LHCN-M2 (cell line): ENCODE measurements at places on chromosomes 13 and 19. TPM values are rescaled to one million over a fixed set of nuclear protein-coding genes. Genes with fewer than 3 reads are reported as not detected.
A peak's percentile ranks its signal among the peaks of the same experiment; 100 is the strongest.

- no peak for DNase-seq
Measured at GRCh38 chr13:57631596-57632275, at the start of gene PCDH17. Gene PCDH17, plus strand, starts transcription at chr13:57631744. Its CDS starts 803 bp downstream, at chr13:57632547.

DNA sequence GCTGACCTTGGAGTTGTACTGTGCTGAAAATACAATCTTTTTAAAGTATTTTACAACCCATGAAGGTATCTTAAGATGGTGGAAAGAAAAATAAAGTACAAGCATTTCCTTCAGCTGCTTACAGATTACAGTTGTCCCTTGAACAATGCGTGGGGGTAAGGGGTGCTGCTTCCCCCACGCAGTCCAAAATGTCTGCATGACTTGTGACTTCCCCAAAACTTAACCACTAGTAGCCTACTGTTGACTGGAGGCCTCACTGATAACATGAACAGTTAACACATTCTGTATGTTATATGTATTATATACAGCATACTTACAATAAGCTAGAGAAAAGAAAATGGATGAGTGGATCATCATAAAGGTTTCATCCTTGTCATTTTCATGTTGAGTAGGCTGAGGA lies 45.3 kb upstream of the ZNF599 start:
- no peak for DNase-seq

- DNase-seq, result no peak
Measured at GRCh38 chr19:5971714-5972354, 6.1 kb downstream of the RANBP3 start.

DNA sequence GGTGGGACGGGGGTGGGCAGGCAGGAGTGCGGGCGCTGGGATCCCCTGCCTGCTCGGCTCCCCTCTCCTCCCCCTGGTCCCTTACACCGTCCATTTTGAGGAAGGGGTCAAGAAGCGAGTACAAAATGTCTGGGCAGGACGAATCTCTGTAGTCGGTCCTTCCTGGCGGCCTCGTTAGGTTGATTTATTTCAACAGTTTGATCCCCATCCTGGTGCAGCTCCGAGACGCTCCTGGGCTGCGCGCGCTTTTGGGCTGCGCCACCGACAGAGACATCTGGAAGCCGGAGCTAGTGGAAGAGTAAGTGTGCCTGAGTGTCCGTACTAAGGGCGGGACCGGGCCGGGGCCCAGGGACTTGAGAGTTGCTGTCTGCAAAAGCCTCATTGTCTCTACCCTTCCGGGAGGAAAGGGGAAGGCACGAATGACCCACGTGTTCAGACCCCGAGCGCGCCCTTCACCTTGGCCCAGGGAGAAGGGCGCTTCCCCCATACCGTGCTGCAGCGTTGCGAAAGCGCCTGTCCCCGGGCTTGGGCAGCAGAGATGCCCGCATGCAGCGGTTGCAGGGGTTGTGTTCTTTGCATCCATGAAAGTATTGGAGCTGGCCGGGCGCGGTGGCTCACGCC lies 1.8 kb downstream of the ZNF114 start:
- peak; percentile 21 for DNase-seq

The REEP6 gene
- 1.5 and 2.1 TPM in 2 replicates for total RNA-seq

The NKPD1 gene
- total RNA-seq, result 0.06 TPM in 1 of 2 replicates, not detected in the other

The PNMA8A gene
- 74.8 and 80.1 TPM in 2 replicates for total RNA-seq

DNA sequence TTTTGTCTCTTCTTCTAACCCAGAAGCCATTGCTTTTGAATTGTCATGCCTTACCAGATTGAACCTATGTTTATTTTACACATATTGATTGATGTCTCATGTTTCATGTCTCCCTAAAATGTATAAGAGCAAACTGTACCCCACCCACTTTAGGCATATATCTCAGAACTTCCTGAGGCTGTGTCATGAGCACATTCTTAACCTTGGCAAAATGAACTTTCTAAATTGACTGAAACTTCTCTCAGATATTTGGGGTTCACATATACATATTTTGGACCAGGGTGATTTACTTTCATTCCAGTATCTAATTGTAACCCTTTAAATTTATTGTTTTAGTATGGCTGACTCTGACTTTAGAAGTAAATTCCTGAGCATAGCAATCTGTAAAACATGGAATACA lies 723.9 kb upstream of the PCDH20 start:
- DNase-seq, result no peak

GRCh38 chr19:41355802-41356201 lies 2.1 kb upstream of the TGFB1 start:
- no peak for DNase-seq

The FFAR1 gene
- not detected in 2 replicates for total RNA-seq

- DNase-seq, result no peak
Measured at GRCh38 chr19:40622773-40623075, 21.6 kb downstream of the LTBP4 start.

DNA sequence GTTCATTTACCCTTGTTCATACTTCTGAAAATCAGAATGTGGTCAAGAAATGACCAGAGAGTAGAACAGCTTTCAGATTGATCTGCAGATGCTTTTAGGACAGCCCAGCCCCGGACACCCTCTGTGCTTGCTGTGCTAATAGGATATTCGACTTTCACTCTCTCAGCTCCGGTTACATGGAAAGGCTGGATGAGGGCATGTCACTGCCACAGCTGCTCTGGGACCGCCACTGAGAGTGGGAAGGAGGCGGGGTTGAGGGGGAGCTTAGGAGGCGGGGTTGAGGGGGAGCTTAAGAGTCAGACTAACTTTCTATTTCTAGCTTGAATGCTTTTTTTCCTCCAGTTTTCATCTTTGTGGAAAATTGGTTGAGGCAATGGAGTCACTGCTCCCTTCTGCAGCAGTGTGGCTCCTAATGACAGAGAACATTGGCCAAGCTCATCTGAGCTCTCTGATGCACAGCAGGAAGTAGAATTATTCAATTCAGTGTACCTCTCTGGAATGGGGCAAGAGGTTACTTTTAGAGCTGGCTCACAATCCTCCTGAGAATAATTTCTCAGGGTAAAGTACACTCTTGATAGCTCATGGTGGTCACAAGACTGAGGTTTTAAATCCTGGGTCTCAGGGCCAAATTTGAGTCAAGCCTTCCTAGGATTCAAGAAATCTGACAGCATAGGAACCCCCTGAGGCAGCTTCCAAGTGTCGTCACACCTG lies 74.6 kb upstream of the NPAS1 start:
- DNase-seq, result peak; percentile 91

DNA sequence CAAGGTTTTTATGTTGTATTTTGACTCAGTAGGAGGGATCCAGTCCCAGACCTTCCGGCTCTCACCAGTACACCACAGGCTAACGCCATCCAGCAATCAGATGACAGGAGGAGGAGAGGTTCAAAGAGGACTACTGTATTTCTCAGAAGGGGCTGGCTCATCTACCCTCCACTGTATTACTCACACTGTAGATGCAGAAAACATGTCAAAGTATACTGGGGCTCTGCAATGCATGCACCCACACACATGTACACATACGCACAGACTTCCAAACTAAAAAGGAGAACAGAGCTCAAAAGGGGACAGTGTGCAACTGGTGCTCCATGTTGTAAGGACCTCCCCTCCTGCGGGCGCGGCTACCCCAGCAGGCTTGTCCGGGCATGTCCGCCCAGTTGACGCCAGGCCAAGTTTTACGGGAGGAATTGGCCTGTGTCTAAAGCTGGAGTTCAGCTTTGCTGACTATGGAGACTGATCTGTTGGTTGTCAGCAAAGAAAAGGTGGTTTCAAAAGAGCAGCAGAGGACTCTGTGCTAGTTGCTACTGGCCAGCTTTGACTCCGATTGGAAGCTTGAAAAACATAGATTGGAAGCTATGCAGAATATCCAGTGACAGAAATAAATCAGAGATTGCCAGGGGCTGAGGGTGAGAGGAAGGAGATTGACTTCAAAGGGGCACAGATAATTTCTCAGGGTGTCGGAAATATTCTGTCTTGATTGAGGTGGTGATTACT lies 314.2 kb downstream of the DLEU7 start:
- DNase-seq, result peak; percentile 93

The SLAIN1 gene
- total RNA-seq, result 0.11 TPM in 1 of 2 replicates, not detected in the other

GRCh38 chr19:1569997-1570396 lies 1.9 kb upstream of the MEX3D start:
- no peak for DNase-seq

The YJEFN3 gene
- total RNA-seq, result 0.69 and 0.90 TPM in 2 replicates

DNA sequence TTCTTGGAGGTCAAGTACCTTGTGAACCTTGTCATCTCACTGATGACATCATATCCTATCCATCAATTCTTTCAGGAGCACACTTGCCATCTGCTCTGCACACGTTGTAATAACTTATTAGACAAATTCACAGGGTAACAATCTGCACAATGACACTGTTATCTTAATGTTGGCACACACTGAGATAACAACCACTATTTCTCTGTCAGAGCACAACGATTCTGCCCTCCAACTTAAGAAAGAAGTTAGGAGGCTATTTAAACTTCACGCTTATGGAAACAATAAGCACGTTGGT lies 351.3 kb downstream of the DACH1 start:
- no peak for DNase-seq

DNA sequence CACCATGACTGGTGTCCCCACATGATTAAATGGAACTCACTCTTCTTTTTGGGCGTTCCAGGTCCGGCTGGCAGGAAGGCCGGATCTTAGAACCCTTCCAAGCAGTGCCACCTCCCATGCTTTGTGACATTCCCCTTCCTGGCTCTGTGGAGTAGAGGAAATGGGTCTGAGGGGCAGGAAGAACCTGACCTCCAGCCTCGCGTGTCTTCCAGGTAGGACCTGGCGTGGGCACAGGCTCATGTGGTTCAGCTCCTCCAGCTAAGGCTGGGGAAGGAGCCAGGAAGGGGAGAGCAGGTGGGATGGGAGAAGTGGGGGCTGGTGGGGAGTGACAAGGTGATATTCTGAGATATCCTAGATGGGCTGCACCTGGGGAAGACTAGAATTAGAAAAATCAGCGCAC lies 2.1 kb downstream of the TMEM255B start:
- DNase-seq, result no peak

The CYTH2 gene
- 37.7 and 61.0 TPM in 2 replicates for total RNA-seq

GRCh38 chr19:18014197-18014596 lies 6.2 kb downstream of the ARRDC2 start:
- DNase-seq, result no peak

DNA sequence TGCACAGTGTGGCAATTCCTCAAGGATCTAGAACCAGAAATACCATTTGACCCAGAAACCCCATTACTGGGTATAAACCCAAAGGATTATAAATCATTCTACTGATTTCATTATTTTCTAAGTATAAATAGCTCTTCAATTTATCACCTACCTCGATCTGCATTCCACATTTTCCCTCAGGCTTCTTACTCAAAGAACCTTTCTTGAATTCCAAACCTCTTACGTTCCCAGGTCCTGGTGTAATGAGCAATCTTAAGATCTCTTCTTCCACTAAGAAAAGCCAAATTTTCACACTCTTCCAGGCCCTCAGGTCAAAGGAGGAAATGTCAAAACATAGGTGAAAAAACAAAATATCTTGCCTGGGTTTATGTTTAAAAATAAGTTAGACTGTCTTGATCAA lies 237.3 kb upstream of the GPC6 start:
- no peak for DNase-seq

DNA sequence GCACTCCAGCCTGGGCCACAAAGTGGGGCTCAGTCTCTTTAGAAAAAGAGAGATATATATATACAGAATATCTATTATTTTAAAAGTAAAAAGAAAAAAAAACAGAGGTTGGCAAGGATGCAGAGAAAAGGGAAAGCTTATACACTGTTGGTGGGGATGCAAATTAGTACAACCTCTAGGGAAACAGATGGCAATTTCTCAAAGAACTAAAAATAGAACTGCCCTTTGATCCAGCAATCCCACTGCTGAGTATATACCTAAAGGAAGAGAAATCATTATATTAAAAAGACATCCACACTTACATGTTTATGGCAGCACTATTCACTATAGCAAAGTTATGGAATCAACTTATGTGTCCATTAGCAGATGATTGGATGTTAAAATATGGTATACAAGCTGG lies 28.6 kb upstream of the SLC1A6 start:
- DNase-seq, result no peak

The ZNF442 gene
- 3.0 and 4.2 TPM in 2 replicates for total RNA-seq

GRCh38 chr19:23440207-23440606 lies 44.9 kb upstream of the ZNF91 start:
- DNase-seq, result no peak

GRCh38 chr19:5857203-5858081 lies 6.2 kb upstream of the FUT3 start:
- no peak for DNase-seq

GRCh38 chr19:40907968-40908735 lies 26.1 kb upstream of the CYP2A7 start:
- DNase-seq, result no peak

The GGACT gene
- total RNA-seq, result 0.77 and 1.8 TPM in 2 replicates

- DNase-seq, result no peak
Measured at GRCh38 chr13:107458269-107458668, 757.1 kb downstream of the LIG4 start.

DNA sequence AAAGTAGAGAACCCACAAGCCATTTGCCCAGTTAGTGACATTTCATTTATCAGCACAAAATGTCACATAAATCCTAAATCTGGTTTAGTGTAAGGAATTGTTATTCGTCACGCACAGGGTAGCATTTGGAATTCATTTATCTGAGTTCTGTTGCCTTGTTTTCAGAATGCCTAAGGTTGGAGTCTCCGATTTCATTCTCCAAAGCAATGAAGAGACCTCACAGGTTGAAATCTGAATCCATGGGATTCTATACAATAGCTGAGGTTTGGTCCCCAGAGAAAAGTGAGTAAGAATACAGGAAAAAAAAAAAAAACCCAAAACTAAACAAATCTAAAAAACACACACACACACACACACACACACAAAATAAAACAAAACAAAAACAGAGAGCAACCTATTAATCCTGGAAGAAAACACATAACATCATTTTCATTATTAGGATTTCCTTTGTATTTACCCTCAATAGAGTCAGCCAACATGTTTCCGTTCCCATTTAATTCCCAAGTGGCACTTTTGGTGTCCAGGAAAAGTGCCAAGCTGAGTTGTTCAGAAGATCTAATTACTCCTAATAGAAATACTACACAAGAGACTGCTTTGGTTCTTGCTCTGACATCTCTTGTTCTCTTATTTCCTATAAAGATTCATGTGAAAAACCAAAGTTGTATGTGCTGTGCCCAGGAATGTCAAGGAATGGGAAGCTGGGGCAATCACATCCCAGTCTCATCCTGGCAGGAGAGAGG lies 36.2 kb upstream of the LRCH1 start:
- peak; percentile 49 for DNase-seq

DNA sequence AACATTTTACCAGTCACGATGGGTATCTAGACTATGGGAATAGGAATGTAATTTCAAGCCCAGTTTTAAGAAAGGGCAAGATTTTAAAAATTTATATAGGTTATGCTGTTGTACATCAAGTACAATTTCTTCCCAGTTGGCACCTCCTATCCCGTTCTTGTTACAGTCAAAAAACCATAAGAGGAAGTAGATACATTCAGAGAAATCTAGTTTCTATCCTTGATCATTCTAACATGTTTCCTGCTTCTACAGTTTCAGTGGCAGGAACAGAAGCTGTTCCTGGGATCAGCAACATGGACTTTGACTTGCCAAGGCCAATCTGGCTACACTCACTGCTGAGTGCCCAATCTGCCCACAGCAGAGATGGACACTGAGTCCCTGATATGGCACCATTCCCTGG lies 14.7 kb upstream of the FPR3 start:
- DNase-seq, result no peak

DNA sequence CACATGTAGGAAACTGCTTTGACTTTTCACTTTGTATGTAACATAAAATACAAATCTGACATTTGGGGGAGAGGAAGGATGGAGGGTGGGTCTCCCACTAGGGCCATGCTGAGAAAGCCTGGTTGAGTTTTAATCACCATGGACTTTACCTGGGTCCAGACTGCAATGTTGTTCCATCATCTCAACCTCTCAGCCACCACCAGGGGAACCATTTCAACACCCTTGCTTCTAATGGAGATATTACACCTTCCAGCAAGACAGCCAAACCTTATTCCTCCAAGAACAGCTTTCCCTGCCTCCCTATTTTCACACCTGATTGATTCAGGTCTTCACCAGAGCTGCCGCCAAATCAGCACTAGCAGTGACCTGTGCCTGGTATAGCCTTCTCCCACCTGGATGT lies 56.0 kb downstream of the ZAR1L start:
- no peak for DNase-seq

The N4BP2L1 gene
- 0.19 and 2.1 TPM in 2 replicates for total RNA-seq
